Daoy (cell line): ENCODE measurements at places on chromosomes 12 and 14.

DNA sequence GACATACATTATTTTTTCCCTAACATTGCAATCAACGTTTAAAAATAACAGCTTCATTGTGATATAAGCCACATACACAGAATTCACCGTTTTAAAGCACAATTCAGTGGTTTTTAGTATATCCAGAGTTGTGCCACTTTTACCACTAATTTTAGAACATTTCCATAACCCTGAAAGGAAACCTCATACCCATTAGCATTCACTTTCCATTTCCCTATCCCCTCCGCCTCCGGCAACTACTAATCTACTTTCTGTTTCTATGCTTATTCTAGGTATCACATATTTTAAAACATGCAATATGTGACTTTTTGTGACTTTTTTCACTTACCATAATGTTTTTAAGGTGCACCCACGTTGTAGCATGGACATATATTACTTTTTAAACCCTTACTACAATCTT, 55.6 kb upstream of the ISM2 start:
- no peak for DNase-seq

DNA sequence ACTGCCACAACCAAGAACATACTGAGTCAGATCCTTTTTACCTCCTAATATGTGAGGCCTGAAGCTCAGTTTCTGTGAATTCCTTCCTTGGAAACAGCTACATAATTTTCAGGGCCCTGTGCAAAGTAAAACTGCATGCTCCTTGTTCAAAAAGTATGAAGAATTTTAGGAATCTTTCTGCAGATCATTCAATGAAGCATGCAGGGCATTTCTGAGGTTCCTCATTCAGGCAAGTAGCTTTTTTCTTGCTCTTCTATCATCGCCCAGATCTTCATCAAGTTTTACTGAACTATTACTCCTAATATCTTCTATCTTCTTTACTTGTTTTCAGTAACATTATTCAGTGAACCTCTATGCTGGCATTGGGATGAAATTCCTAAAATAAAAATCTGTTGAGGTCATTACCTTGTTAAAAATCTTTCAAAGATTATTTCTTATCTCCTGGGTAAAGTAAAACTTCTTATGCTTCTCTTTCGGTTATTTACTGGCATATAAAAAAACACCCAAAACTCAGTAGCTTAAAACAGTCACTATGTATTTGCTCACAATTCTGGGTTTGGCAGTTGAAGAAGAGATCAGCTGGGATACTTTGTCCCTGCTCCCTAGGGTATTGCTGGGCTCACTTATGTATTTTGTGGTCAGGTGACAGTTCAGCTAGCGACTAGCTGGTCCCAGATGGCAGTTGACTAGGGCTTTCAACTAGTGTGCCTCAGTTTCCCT, 42.6 kb upstream of the KRR1 start:
- DNase-seq, result no peak

DNA sequence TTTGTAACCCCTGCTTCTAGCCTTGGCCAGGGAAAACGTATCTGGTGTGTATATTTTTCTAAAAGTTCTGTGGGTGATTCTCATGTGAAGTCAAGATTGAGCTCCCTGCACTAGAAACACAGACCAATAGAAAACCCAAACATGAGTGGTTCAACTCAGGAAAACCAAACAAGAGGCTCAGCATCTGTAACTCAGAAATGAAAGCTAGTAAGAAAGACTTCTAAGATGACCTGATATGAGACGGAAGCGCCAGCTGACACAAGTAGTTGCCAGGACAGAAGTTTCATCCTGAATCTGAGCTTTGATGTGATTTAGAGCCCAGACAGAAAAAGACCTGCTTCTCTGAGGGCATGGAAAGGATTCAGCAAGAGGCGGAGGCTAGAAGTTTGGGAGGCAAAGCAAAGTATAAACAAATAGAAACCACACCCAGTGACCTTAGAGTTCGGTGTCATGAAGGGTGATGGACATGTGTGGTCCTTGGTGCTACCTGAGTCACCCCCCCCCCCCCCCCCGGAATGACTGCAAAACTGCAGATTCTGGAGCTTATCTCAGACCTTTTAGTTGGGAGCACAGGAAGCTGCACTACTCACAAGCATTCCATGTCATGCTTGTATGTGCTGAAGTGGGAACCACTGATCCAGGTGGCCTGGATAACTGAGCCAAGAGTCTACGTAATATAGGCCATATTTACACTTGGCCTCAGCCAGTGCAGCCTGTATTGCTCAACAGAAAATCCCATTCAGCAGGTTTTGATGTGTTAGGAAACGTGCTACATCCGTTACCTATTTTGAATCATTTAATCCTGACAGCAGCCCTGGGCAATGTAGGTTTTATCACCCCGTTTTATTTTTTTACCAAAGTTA, 191.3 kb downstream of the ANO6 start:
- peak; percentile 7 for DNase-seq

- DNase-seq, result no peak
Observed at GRCh38 chr14:92800012-92800411, 5.9 kb downstream of the GOLGA5 start.

GRCh38 chr14:95095996-95096395, 61.3 kb downstream of the DICER1 start:
- DNase-seq, result no peak

- DNase-seq, result no peak
Observed at GRCh38 chr12:111650912-111651311, 34.8 kb downstream of the BRAP start.

DNA sequence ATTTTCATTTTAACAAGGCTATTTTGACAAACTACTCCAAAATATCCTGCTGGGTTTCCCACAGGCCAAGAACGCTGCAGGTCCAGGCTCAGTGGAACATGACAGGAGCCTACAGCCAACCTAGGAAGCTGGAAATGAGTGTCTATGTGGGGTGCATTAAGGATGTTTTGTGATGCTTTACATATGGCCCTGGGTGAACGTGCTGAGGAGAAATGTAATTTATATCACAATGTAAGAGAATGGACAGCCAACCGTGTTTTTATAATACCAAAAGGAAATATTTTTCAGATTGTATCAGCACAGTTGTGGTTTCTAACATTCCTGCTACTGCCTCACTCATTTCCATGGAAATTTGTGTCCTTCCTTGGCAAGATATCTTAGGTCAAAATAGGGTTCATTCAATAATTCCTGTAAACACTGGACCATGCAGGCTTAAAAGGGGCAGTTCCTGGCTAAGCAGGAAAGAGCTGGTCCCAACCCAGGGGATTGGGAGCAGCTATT, 51.5 kb downstream of the ST8SIA1 start:
- DNase-seq, result peak; percentile 33

GRCh38 chr14:87944987-87945604, 47.9 kb downstream of the GALC start:
- DNase-seq, result peak; percentile 40

DNA sequence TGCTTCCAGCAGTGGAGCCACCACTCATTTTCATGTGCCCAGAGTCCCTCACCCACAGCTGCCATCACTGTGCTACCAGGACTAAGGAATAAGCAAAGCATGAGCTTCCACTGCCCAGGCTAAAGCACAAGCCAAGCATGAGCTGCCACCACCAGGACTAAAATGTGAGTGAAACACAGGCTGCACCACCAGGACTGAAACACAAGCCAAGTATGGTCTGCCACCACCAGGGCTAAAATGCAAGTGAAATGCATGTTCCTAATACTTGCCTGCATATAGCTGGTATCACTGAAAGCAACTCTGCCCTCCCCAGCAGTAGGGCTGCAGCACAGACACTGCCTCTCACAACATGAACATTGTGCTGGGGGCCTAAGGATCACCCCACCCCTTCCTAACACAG, 30.0 kb downstream of the CEP83 start:
- DNase-seq, result no peak

DNA sequence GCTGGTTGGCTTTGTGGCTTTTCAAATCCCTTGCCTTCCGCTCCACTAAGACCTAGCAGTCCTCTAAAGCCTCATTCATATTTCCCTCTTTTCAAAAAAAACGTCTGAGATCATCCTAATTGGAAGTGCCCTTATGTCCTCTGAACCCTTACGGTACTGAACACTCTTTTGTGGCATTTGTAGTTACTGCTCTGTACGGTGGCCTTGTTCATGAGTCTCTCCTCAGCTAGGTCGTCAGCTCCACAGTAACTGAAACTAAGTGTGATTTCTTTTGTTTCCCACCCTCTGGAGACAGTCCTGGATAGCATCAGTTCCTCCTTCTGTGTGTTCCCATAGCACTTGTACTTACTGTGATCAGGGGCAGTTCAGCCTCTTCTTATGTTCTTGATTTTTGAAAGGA, 49.7 kb downstream of the DAAM1 start:
- no peak for DNase-seq

GRCh38 chr12:1605129-1606020, 11.0 kb upstream of the FBXL14 start:
- peak; percentile 86 for DNase-seq

DNA sequence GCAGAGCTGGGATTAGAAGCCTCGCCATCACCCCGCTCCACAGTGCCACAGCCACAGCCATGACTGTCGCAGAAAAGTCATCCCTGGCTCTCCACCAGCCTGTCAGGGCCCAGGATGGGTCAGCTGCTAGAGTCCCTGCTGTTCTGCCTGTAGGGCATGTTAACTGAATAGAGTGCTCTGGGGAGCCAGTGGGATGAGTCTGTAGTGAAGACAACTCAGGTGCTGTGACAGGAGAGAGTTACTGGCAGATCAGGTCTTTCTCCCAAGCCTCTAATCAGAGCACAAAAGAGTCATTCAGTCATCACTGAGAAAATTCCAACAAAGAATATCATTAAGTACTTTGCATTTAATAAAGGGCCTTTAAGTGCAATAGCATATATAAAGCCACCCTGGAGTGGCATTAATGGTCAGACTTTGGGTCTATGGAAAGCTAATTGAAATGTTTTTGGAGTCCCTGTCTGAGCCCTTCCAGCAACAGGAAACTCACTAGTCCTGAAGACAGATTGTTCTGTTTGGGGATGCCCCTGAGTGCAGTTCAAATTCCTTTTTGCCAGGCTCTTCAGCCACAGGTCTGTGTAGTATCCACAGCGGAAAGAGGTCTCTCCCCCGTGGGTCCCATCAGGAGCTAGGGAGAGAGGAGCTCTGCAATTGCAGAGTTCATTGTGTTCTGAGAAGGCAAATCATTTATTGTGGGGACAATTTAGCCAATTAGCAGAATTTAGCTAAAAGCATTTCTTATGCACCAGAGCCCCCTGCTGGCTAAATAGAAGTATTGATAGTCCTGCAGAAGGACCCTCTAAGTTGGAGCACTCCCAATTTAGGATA, 45.2 kb upstream of the C14orf132 start:
- peak; percentile 58 for DNase-seq

DNA sequence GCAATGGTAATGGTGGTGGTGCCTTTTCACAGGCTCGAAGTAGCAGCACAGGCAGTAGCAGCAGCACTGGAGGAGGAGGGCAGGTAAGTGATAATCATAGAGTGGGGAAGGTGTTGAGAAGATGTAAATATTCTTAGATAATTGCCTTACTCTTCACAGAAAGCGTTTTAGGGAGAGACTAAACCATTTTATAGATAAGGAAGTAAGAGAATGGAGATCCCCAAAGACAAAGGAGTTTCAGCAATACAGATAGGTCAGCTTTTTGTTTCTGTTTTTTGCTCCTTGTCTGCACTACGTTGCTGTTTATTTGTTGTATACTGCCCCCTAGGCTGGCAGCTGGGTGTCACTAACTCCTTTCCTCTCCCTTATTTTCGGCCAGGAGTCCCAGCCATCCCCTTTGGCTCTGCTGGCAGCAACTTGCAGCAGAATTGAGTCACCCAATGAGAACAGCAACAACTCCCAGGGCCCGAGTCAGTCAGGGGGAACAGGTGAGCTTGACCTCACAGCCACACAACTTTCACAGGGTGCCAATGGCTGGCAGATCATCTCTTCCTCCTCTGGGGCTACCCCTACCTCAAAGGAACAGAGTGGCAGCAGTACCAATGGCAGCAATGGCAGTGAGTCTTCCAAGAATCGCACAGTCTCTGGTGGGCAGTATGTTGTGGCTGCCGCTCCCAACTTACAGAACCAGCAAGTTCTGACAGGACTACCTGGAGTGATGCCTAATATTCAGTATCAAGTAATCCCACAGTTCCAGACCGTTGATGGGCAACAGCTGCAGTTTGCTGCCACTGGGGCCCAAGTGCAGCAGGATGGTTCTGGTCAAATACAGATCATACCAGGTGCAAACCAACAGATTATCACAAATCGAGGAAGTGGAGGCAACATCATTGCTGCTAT, 2.0 kb downstream of the SP1 start:
- DNase-seq, result peak; percentile 42

DNA sequence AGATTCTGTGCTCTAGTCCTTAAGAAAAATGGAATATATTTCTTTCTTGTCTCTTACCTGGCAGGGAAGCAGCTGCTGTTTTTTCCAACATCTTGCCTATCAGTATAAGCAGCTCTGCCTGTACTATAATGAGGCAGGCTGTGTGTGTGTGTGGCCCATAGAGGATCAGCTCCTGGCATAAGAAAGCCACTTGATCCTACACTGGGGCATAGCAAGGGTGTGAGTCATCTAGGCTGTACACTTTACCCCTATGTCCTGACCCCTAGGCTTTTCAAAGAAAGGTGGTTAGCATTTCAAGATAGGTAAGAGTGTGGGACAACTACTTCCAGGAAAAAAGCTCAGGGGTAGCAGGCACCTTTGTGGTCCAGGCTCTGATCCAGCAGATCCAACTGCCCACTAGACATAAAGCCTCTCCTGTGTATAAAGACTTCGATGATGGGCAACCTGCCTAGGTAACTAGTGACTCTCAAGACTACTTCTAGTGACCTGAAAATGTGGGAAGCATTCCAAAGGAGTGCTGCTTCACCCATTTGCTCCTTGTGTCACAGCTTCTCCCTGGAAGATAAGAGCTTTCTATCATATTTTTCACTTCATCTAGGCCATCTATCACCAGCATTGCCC, 4.9 kb upstream of the SENP1 start:
- DNase-seq, result peak; percentile 12

- DNase-seq, result no peak
Observed at GRCh38 chr14:50784683-50785456, 46.1 kb downstream of the NIN start.

DNA sequence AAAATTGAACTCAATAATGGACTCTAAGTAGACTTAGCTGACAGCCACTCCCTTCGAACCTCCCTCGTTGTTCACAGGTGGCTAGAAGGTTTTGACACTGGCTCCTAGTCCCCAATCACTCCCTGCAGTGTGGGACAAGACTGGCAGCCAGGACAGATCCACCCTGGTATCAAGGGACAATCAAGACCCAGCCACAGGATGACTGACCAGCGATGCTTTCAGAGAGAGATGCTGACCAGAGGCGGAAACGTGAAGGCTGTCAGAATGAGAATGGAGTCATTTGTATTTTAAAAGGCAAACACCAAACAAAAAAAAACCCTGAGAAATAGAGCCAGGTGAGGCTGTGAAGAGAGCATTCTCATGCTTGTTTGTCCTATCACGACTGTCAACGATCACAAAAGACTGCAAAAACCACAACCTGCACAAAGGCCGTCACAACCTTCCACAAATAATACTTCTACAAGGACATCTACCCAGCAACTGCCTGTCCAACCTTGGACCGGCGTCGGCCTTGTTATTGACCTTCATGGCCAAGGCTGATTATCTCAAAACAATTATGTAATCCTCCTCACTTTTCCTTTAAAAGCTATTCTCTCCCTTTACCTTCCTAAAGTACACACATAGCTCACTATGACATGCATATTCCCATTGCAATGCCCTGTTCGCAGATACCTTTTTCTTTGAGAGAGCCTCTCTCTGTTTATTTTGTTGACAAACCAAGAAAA, 13.2 kb downstream of the EIF5 start:
- no peak for DNase-seq

- DNase-seq, result no peak
Observed at GRCh38 chr12:25058012-25058411, 109.1 kb upstream of the BCAT1 start.
